Activated CD4-positive, alpha-beta T cell treated with anti-CD3 and anti-CD28 coated beads, Interleukin-2, Interleukin-4, amounts not matched to agents 100 ng/mL and 50 ng/mL, durations not matched to agents 16 hours and 8 hours (primary cell): ENCODE measurements at places on chromosomes 6 and 20.
A peak's percentile ranks its signal among the peaks of the same experiment; 100 is the strongest.

- peak; percentile 11 for DNase-seq
These were observed 24.0 kb upstream of the HDAC2 start for GRCh38 chr6:113994934-113995342.

- DNase-seq = no peak
These were observed 428.8 kb upstream of the ID4 start for GRCh38 chr6:19408331-19408730.

- no peak for DNase-seq
These were observed 127.8 kb downstream of the SLC16A10 start for GRCh38 chr6:111215131-111215530.

DNA sequence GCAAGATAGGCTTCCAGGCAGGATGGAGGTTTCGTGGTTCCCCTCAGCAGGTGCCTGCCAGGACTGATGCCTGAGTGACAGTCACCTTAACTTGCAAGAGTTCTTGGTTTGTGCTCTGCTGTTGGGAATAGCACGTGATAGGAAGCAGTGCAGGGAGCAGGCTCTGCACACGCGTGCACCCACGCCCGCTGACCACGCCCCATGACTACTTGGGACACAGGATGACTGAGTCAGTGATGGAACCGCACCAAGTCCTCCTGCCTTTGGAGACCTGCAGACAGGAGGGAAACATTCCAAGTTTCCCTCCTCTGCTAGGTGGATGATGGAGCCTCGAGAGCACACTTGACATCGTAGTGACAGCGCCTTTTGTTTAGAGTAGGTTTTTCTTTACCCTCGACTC lies 164.2 kb downstream of the DTNBP1 start:
- no peak for DNase-seq

- no peak for DNase-seq
These were observed 7.3 kb downstream of the EDN1 start for GRCh38 chr6:12297363-12298016.

DNA sequence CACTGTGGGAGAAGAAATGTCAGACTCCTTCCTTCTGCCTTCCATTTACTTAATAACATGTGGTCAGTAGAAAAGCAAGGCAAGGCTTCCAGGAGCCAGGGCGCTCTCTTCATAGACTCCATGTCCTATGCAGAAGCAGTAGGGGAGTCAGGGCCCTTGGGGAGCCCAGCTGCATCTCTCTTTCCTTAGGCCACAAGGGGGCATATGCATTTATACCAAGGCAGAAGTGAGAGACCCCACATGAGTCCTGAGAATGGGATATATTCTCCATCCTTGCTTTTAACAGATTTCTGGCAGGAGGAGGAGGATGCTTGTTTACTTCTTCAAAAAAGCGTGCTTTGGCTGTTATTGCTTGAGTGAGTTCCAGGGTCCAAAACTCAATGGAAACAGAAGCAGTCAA lies 198.5 kb downstream of the HIVEP2 start:
- DNase-seq = peak; percentile 11

DNA sequence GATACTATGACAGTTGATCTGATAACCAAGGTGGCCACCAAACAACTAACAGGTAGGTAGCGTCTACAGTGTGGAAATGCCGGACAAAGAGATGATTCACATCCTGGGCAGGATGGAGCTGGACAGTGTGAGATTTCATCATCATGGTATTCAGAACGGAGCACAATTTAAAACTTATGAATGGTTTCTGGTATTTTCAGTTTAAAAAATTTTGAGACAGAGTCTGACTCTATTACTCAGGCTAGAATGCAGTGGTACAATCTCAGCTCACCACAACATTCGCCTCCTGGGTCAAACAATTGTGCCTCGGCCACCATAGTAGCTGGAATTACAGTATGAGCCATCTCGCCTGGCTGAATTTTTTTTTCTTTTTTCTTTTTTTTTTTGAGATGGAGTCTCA lies 43.8 kb downstream of the CEP57L1 start:
- no peak for DNase-seq
